ENCODE measurements at places on chromosomes 6 and 20.

GRCh38 chr20:2302384-2303060 is 6.7 kb downstream of the TGM3 start:
- DNase-seq, result peak; percentile 38

- DNase-seq, result no peak
Measured at GRCh38 chr6:105483492-105483891, 80.6 kb upstream of the PREP start.

- DNase-seq, result no peak
Measured at GRCh38 chr6:139820210-139820609, 445.8 kb upstream of the CITED2 start.

- no peak for DNase-seq
Measured at GRCh38 chr6:143368426-143368825, 82.1 kb downstream of the ADAT2 start.

DNA sequence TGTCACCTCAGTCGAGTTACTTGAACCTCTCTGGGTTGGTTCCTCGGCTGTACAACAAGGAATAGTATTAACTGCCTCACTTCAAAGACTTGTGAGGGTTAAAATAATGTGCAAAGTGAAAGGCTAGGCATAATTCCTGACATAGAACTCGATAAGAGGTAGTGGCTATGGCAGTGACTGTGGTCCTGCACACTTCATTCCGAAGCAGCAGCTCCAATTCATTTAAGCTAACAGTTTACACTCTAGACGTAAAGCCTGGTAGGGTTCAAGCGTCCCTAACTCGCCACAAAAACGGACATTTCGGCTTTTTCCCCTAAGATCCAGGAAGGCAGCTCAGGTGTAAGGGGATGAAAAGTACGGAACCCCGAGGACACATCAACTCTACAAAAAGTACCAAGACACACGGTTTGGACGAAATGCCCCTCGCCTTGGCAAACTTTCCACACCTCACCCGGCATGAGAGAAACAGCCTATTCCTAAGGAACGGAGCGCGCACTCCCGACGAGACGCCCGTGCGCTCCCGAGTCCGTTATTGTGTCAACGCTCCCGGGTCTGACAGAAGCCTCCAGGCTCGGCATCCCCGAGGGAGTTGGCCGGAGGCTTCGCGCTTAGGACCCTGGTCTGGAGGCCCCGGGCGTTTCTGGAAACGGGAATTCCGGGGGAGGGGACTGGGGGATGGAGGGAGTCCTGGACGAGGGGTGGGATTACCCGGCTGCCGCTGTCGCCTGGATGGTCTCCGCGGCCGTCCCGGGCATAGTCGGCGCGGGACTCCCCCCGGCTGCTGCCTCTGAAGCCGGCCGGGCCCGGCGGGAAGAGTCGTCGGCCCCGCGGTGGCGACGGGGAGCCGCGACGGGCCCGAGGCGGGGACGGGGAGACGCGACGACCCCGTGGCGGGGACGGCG is 937 bp downstream of the ZNF318 start:
- peak; percentile 74 for DNase-seq

GRCh38 chr6:19632230-19632629 is 204.9 kb upstream of the ID4 start:
- no peak for DNase-seq

DNA sequence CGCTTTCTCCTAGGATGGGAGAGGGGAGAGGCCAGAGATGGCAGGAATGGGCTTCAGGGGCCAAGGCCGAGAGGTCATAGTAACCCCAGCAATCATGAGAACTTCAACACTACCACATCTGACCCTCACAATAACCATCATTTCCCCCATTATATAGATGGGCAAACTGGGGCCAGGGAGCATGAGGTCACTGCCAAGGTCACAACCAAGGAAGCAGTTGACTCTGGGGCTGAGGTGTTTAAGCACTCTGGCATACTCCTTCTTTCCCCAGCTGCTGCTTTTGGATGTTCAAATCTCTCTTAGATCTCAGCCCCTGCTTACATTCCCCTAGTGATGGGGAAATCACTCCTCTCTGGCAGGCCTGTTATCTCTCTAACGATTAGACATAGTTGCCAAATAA is 39.6 kb downstream of the CDH22 start:
- DNase-seq, result no peak

Measured in mesendoderm (in vitro differentiated cells).